ENCODE measurements at places on chromosomes 1 and 21.

DNA sequence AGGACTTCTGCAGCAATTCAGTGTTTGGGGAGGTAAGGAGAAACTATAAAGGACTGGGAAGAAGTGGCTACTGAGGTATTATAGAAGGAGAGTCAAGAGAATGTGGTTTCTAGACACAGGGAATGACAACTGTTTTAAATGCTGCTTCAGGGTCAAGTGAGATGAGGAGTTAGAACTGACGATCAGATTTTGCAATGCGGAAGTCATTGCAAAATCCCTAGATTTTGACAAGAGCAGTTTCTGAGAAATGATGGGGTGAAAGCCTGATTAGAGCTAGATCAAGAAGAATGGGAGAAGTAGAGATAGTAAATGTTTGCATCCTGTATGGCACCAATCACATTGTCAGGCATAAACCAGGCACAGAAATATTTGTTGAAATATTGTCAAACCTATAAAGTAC is 4.7 kb upstream of the TSNAX start:
- DNase-seq = no peak

- peak; percentile 68 for DNase-seq
Measured at GRCh38 chr1:225712391-225712790, 59.5 kb upstream of the ENAH start.

DNA sequence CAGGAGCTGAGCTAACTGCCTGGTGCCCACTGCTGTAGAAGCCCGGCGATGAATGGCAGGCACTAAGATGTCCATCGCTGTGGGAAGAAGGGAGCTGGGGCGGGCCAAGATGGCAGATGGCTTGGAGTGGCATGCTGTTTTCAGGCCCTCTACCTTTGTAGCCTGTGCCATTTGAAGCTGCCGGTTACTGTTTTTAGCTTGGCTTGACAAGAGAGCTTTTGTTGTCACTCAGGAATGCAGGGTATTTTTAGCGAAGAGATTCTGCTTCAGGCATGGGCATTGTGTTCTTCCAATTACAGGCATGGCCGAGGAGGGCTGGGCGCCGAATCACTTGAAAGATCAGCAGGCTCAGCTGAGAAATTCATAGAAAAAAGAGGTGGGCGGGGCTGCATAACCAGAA is 348.7 kb downstream of the RPS6KC1 start:
- DNase-seq = no peak

GRCh38 chr21:33949516-33950430 is 34.2 kb upstream of the ATP5PO start:
- no peak for DNase-seq

- no peak for DNase-seq
Measured at GRCh38 chr1:29924017-29924431, 687.7 kb downstream of the PTPRU start.

- peak; percentile 70 for DNase-seq
Measured at GRCh38 chr1:170959385-170959784, 24.1 kb downstream of the MROH9 start.

DNA sequence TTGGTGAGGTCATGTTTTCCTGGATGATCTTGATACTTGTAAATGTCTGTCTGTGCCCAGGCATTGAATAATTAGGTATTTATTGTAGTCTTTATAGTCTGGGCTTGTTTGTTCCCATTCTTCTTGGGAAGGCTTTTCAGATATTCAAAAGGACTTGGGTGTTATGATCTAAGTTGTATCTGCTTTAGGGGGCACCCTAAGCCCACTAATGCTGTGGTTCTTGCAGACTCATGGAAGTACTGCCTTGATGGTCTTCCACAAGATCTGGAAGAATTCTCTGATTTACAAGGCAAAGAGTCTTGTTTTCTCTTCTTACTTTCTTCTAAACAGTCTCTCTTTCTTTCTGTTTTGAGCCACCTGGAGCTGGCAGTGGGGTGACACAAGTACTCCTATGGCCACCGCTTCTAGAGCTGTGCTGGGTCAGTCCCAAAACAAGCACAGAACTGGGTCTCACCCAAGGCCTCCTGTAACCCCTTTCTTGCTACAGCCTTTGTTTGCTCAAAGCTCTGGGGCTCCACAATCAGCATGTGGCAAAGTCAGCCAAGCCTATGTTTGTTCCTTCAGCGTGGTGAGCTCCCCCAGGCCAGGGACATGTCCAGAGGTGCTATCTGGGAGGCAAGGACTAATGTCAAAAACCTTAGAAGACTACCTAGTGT is 12.6 kb downstream of the VN1R5 start:
- no peak for DNase-seq

DNA sequence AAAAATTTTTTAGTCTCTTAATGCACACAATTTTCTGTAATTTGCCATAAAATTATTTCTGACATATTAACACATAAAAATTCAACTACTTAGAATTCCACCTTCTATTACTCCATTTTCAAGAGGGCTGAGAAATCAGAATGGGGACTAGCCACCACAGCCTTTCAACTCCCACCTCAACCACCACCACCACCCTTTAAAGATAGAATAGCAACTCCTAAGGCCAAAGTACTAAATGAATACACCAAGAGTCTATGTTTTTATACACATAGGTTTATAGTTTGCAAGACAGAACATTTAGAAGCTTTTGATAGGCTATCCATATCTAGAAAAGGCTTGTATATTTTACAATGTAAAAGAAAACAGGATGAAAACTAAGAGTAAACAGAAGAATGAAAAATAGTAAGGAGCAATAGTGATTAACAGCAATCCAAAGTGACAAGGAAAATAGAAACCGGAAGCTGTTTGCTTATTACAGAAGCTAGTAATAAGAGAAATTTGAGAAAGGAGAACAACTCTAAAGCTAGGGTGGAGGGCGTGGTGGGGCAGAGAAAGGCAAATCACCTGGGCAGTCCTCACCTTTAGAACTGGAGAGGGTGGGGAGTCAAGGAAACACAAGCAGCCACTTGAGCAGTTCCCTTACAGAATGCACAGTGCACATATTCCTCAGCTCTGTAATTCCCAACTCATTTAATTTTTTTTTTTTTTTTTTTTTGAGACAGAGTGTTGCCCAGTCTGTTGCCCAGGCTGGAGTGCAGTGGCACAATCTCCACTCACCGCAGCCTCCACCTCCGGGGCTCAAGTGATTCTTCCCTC is 27.7 kb downstream of the EPS15 start:
- no peak for DNase-seq

Measured in fibroblast of skin of right quadriceps (primary cell).